Stimulated activated CD4-positive, alpha-beta T cell treated with anti-CD3 and anti-CD28 coated beads, Interleukin-1b, Interleukin-23, amount 100 ng/mL, for 1 hour (primary cell): ENCODE measurements at places on chromosomes 12 and 14.

- DNase-seq = no peak
Measured at GRCh38 chr12:132449565-132450417, 40.2 kb upstream of the FBRSL1 start.

DNA sequence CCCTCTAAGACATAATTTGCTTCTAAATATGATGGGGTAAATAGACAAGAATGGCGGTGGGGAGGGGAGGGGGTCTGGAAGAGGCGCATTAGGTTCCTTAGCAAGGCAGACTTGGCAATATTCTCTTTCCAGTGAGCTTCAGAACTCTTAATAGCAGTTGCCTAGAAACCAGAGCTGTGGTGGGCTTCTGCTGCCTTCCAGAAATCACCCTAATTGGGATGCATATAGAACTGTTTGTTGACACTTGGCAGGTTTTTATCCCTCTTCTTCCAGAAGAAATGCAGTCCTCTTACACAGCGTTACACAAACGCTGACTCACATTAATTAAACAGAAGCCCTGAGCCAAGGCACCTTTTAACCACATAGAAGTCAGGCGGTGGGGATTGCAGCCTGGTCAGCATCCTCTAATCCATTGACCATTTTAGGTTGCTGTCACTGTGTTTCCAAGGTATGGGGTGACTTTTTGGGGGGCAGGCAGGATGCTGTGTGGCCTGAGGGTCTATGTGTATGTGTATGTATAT, 114.1 kb downstream of the CCDC60 start:
- DNase-seq = no peak

- DNase-seq = no peak
Measured at GRCh38 chr14:68607867-68608573, 184.8 kb downstream of the ZFP36L1 start.

DNA sequence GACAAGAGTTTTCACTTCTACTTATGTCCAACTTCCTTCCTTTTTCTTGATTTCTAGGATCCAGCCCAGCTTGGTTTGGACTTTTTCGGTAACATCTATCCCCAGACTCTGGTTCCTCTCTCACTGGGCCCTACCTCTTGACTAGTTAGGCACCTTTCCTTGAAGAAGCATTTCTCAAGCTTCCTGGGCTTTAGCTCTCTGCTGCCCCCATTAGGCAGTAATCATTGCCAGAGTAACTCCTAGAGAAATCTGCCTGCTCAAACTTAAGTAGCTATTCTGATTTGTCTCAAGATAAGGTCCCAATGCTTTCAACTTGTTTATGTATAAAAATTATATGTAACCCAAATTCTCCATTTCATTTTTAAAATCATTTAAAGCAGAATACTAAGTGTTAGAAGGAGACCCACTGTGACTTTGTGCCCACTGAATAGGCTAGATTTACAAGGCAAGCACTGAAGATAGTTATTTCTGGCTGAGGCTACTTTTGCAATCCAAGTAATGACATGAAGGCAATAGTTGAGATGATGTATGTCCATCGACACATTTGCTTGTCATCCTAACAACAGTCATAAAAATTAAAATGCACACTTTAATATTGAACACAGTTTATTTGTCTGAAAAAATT, 275.0 kb upstream of the G2E3 start:
- DNase-seq = no peak

- no peak for DNase-seq
Measured at GRCh38 chr12:54144738-54145137, 44.0 kb downstream of the SMUG1 start.

GRCh38 chr12:12986775-12987331, 13.2 kb downstream of the HEBP1 start:
- DNase-seq = no peak

GRCh38 chr14:54653712-54654469, 87.0 kb downstream of the SAMD4A start:
- no peak for DNase-seq

- no peak for DNase-seq
Measured at GRCh38 chr14:89384023-89384422, 33.0 kb downstream of the FOXN3 start.

DNA sequence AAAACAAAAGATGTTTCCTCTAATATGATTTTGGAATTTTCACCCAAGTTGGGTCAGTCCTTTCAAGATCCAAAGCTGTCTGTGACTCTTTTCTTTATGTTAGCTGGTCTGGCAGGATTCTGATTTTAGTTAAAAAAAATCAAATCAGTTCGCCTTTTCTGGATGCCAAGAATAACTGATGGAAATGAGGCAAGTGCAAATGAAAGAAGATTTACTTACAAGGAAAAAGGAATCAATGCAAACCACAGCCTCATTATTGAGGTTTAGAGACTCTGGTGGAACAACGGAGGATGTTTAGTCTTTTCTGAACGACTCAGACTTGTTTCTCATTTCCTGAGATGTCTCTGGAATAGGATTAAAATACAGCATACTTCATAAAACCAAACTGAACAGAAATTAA, 117.0 kb upstream of the DYRK2 start:
- DNase-seq = no peak
